ENCODE measurements at places on chromosomes 6 and 20.

DNA sequence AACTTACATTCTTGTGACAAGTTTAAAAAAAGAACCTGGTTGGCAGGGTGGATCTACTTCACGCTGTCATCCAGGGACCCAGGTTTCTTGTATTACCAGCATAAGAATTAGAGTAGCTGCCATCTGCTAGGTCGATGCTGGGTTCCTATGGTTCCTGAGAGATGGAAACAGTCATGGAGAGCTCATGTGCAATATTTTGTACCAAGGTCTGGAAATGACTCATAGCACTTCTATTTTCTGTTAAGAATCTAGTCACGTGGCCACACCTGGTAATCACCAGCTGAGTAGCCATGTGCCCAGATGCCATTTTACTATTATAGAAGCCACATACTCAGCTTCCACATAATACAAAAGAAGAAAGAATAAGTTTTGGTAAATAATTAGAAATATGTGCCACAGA lies 171.3 kb downstream of the CD83 start:
- ATAC-seq = peak; percentile 28

GRCh38 chr6:42294759-42295158 lies 77.1 kb upstream of the MRPS10 start:
- ATAC-seq = peak; percentile 67

DNA sequence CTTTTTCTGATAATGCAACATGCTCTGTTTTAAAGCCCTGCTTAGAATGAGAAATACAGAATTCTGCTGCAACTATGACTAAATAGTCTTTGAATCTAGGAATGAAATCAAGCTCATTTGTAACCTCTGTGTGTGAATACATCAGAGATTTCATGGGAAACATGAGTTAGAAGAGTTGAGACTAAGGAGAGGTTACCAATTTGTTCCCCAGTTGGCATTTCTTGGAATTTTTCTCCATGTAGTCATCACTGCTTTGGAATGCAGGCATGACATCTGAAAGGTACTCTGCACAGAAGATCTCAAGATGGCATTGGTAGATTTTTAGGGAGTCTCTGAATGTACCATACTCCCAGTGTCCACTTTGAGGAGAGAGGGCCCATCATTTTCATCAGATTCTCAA lies 237.2 kb downstream of the TFAP2A start:
- ATAC-seq = no peak

- ATAC-seq = no peak
Observed at GRCh38 chr6:36837686-36838085, 1.6 kb downstream of the CPNE5 start.

DNA sequence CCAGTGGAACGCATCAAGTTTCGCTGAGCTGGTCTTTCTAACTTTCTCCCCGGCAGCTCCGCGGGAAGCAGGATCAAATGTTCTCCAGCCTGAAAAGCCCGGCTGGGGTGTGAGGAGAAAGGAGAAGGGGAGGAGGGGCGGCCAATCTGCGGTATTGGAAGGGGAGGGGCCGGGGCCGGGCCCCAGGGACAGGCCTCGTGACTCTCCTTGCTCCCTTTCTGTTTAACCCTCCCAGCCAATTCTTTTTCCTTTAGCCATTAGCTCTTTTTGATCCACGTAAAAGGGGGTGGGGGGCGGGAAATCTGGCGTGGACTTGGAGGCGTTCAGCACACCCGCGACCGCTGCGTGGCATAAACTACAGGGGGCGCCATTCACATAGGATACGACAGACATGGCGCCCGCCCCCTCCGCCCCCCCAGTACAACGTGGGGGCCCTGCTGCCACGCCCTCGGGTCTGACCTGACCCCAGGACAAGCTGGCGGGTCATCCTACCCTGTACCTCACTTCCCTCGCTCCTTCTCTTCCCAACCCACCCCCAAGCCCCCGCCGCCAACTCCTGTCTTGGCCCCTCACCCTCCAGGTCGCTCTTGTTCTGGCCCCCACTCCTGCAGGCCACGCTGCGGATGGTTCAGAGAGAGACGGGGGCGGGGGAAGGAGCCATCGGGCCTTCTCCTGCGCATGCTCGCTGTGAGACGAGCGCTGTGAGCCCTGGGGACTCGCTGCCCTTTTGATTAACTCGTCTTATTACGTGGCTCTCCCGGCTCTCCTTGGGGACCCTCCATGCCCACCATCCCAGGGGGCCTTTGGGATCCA lies 7.8 kb upstream of the MDGA1 start:
- ATAC-seq = peak; percentile 84

DNA sequence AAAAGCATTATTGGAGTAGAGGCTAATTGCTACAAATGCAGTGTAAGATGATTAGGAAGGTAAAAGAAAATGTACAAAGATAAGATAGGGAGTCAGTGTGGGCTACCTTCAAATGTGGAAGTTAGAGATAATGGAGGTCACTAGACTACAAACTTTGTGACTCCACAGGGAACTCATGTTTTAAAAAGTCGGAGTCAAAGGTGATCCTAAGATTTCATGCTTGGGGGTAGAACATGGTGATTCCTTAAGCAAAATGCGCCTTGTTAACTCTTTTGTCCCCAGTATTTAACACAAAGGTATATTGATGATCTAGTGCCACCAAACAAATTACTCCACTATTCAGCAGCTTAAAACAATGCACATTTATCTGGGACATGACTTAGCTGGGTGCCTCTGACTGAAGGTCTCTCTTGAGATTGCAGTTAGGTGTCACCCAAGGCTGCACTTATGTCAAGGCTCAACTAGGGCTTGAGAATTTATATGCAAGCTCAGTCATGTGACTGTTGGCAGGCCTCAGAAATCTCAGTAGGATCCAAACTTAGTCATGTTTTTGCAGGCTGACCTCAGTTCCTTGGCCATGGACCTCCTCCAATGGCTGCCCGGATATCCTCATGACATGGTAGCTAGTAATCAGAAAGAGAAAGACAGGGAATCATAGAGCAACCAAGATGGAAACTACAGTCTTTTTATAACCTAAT lies 11.4 kb upstream of the SNX9 start:
- ATAC-seq = peak; percentile 29

GRCh38 chr6:9428421-9429172 lies 986.3 kb downstream of the TFAP2A start:
- ATAC-seq = no peak

- ATAC-seq = no peak
Observed at GRCh38 chr6:120214088-120214499, 864.5 kb upstream of the MAN1A1 start.

GRCh38 chr6:106377061-106377540 lies 16.6 kb downstream of the CRYBG1 start:
- ATAC-seq = no peak

DNA sequence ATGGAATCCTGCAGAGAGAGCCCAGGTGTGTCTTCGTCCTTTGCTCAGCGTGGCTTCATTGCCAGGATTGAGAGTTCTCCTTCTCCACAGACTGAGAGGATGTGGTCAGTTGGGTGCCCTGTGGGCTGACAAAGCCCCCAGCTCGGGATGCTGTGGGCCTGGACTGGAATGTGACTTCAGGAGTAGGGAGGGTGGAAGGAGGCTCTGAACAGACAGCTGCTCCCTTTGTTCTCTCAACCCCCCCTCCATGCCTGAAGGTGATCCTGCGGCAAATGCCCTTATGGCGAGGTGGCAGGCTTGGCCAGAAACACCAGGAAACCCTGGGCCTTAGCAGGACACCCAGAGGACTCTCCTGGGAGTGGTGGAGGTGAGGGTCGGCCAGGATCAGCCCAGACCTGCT lies 1.8 kb upstream of the CST5 start:
- ATAC-seq = no peak

DNA sequence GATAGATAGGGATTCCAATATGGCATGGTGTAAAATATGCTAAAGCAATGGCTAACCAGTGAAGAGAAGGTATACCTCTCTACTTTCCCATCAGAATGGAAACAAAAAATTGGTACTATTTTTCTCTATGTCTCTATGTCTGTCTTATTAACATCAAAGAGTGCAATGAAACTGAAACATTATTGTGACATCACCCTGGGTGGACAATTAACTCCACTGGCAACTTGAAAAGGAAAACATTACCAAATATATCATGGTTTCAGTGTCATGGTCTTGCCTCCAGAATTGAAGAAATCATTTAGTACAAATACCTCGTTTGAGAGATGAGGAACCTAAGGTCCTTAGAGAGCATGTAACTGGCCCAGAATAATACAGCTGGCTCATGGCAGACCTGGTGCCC lies 1132.5 kb upstream of the MAP3K7 start:
- no peak for ATAC-seq

DNA sequence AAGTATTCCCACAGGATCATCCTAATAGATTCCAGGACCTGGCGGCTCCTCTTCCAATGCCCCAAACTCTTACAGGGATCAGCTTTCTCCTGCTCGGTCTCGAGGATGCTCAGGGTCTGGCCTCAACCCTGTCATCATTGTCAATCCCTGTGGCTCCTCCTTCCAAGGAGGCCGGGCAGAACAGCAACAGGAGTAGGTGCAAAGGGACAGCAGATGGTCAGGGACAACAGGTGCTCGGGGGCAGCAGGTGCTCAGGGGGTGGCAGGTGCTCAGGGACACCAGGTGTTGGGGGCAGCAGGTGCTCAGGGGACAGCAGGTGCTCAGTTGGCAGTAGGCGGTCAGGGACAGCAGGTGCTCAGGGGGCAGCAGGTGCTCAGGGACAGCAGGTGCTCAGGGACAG lies 84.8 kb downstream of the TTLL2 start:
- ATAC-seq = no peak

GRCh38 chr6:122569230-122569771 lies 40.9 kb upstream of the PKIB start:
- ATAC-seq = no peak

DNA sequence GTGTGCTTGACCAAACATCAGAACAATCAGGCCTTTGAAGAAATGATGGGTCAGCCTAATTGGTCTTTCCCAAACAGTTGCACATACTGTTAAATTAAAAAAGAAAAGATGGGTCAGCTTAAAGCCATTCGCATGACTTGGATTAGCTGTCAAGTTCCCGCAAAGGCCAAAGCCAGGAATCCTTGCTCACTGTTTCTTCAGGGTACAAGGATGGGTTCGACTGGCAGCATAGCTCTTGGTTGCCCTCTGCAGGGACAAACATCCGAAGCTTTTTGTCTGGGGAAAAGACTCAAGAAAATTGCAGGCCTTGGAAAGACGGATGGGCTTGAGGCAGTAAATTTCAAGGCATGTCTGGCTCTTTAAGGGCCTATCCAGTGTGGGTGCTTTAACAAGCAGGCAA lies 168.0 kb downstream of the HDGFL1 start:
- no peak for ATAC-seq

- no peak for ATAC-seq
Observed at GRCh38 chr6:5705252-5705651, 301.5 kb downstream of the NRN1 start.

- no peak for ATAC-seq
Observed at GRCh38 chr6:16130437-16130891, 1.6 kb downstream of the MYLIP start.

GRCh38 chr6:152160346-152160745 lies 352.9 kb downstream of the ESR1 start:
- peak; percentile 96 for ATAC-seq

DNA sequence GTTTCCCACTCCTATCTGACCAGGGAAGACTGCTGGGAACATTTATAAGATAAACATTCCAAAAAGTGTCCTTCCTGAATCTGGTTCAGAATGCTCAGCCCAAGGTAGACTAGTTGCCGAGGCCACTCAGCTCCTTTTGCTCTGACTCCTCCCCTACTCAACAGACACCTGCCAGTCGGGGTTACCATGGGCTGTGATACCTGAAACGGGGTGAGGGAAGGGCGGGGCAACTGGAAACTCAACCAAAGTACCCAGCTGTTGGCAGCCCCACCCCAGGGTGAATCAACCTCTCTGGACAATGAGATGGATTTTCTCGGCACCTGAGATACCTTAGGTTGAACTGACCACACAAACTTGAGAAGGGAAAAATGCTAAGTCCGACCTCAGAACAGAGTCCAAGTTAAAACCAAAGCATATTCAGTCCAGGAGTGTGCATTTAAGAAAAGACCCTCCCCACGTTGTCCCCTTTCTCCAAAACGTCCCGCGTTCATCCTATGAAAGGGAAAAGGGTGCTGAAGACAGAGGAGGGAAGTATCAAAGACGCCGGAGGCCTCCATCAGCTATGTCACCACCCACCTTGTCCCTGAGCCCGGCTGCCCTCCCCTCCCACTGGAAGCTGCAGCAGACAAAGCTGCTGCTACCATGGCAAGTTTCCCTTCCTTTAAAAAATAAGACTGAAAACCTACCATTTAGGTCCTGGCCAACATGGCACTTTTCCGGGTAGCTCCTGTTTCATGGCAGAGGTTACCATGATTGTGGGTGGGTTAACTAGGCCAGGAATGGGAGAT lies 100.1 kb downstream of the SLC23A2 start:
- no peak for ATAC-seq

GRCh38 chr6:159118924-159119323 lies 50.3 kb upstream of the FNDC1 start:
- ATAC-seq = no peak

- no peak for ATAC-seq
Observed at GRCh38 chr20:13772529-13772928, 12.2 kb downstream of the ESF1 start.

GRCh38 chr6:41573276-41573675 lies 27.1 kb downstream of the FOXP4 start:
- no peak for ATAC-seq

DNA sequence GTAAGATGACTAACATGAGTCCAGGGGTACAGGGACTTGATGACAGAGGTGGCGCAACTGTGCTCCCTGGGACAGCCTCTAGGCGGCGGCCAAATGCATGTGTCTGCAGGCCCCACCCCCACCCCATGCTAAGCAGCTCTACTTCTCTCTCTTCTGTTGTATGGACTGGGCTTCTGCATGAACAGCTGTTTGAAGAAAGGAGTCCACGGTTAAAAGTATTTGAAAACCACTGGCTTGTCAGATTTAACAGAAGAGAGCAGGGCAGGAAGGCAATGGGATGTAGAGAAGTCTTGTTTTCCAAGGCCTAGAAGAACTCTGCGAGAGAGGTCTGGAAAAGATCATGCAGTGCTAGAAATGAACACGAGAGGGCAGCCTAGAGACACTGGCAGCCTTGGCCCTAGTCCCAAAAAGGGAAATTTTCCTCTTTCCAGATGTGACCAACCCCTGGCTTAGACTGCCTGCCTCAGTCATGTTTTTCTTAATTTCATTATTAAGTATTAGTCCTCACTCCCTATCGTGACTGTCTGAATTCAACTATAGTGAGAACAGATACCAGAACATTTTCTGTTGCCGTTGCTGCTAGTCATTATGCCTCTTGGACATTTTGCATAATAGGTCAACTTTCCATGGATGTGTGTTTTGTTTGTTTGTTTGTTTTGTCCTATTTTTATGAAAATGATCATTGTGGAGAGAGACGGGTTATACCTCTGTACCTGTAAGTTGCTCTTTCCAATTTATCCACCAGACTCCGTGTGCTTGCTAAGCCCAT lies 265.0 kb downstream of the ADGRG6 start:
- peak; percentile 27 for ATAC-seq

DNA sequence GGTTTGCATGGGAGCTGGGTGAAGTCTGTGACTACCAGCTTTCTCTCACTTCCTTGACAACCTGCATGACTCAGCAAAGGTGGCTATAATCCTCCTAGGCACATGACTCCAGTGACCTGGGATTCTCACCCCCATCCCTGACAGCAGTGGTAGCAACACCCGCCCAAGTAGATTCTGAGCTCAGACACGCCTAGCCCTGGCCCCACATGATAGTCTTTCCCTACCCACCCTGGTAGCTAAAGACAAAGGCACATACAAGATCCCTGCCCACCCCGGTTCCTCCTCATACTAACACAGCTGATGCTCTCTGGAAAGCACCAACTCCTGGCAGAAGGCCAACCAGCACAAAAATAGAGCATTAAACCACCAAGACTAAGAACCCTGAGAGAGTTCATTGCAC lies 25.9 kb upstream of the CRISP1 start:
- ATAC-seq = no peak
